ENCODE measurements at places on chromosomes 16 and 17. TPM values are rescaled to one million over a fixed set of nuclear protein-coding genes. Genes with fewer than 3 reads are reported as not detected.

DNA sequence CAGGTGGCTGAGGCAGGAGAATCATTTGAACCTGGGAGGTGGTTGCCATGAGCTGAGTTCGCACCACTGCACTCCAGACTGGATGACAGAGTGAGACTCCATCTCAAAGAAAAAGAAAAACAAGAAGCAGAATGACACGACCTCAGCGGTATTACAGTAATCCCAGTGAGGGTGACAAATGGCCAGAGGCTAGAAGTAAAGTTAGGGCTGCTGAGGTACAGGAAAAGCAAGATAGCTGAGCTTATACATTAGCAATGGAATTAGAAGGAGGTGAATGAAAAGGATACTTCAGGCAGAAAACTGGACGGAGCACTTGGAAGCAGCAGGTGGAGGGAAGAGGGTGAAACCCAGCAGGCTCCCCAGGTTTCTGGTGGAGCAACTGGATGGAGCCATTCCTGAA is 26.1 kb upstream of the AMZ2 start:
- no peak for DNase-seq

DNA sequence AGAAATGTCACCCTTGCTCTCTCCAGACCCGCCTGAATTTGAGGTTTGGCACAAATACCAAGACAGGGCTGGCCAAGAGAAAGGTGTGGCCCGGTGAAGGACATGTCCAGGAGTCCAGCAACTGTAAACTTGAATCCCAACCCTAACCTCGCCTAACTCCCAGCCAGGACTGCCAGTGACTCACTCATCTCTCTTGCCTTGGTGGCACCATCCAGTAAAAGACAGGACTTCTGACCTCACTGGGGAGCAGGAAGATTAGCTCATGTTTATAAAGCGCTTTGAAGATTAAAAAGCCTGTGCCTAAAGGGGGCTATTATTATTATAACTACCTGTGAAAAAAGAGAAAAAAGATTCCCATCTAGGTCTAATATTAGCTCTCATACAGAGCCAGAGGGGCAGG is 335.3 kb downstream of the SOX9 start:
- no peak for DNase-seq

DNA sequence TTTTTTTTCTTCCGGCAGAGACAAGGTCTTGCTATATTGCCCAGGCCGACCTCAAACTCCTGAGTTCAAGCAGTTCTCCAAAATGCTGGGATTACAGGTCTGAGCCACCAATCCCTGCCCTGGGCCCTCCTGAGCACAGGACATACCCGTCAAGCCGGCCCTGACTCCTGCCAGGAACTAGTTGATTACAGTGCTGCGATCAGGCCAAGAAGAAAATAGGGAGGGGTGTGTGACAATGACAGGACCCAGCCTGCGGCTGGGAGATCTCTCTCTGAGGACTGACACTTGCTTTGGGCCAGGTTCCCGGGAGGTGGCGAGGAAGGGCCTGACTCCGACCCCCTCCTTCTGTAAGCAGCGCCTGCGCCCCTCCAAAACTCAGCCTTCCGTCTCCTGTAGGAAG is 276.6 kb downstream of the MRTFB start:
- DNase-seq, result no peak

DNA sequence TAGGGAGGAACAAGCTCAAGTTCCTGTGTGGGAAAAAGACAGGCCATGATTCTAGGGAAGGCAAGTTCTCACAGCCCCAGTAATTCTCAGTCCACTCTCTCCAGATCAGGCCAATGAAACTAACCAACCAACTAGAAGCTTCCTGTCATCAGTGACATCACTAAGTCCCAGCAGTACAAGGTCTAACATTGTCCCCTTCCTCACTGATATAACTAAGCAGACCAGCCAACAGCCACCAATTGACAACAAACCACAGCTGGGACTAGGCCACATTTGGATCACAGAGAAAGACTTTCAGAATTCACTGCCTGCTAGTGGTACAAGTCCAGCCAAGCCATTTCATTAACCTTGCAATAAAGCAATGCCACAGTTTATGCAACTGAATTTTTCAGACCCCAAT is 94.0 kb downstream of the CACNG1 start:
- DNase-seq, result no peak

GRCh38 chr16:86764551-86764950 is 186.2 kb downstream of the FOXL1 start:
- DNase-seq, result no peak

DNA sequence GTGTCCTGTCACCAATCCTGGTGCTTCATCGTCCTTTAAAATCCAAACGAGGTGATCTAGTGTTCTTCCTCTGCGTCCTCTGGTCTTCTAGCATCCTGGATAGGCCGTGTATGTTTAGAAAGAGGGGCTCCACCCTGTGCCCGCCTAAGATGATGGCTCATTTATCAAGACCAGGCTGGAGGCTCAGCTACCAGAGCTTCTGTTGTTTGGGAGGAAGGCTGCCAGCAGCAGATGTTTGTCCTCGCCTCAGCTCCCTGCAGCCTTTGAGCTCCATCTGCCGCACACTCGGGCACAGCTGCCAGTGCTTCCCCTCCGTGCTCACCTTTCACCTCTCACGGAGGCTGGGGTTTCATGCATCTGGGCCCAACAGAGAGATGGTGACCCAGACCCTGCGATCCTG is 954.7 kb upstream of the RBFOX1 start:
- no peak for DNase-seq

DNA sequence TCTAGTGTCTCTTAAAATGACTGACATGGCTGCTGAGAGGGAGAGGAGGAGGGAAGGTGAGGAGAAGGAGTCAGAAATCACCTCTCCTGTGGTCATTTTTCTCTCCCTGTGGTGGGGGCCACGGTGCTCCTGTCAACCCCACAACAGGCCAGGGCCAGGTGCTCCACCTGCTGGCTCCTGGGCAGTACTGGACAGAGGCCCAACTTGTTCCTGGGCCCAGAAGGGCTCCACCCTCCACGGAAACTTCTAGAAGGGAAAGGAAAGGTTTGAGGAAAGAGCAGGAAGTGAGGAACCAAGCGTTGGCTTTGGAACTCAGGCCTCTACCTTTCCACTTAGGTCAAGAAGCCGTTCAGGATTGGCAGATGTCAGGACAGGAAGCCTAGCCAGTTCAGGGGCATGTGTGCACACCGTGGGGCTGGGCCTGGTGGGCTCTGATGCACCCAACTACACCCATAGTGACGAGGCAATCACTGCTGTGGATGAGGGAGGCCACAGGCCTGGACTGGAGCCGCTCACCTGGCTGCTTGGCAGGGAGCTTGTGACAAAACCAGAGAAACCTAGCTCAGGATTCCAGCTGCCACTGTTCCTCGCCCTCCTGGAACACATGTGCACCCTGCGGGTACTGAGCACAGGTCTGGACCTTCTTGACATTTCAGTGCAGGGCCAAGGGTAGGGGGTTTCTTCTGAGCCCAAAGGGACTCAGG is 36.1 kb downstream of the WNT3 start:
- no peak for DNase-seq

DNA sequence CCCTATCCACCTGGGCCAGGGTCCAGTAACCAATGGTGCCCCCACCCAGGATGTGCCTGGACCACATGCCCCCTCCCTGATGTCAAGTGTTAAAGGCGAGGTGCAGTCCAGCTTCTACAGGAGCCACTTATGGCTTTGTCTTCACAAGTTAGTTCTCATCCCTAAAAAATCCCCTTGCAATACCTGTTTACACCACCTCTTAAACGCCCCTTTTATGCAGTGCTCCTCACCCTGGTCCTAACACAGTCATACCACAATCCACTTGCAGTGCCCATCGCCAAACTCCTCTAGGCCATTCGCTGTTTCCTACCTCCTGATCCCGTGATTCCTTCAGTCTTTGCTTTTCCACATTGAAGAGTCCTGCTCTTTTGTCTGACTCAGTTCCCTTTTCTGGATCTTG is 7.1 kb downstream of the GLYR1 start:
- DNase-seq, result no peak

DNA sequence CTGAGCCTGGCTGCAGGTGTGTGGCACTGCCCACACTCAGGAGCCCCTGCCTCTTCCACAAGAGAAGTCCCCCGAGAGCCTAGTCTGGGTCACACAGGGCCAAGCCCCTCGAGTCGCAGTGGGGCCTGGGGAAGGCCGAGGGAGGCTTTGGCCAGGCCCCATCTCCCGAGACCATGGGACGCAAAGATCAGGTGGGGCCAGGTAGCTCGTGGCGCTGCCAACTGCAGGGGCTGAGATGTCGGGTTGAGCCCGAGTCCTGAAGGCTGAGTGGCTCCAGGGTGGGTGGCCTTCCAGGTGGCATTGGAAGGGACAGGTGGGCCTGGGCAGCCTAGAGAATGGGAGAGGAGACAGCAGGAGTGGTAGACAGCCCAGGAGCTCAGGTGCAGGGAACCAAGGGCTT is 6.3 kb downstream of the TRAF7 start:
- DNase-seq, result no peak

- DNase-seq, result no peak
Observed at GRCh38 chr16:73615071-73615940, 567.4 kb upstream of the ZFHX3 start.

- DNase-seq, result peak; percentile 41
Observed at GRCh38 chr17:68290268-68290954, 516 bp downstream of the SLC16A6 start.

DNA sequence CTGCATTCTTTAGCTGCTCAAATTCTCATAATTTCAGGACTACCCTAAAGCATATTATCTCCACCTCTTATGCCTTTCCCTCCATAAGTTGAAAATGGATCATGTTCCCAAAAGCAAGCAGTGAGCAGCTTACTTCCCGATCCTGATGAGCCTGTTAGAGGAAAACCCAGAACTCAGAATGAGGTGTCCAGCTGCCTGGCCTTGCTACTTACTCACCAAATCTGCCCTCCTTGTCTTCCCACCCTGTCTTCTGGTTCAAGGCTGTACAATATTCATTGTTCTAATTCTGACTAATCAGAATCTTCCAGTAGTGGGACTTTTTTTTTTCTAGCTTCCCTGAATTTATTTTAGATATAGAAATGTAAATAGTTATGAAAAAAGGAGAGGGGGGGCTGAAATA is 10.8 kb downstream of the LYRM1 start:
- no peak for DNase-seq

DNA sequence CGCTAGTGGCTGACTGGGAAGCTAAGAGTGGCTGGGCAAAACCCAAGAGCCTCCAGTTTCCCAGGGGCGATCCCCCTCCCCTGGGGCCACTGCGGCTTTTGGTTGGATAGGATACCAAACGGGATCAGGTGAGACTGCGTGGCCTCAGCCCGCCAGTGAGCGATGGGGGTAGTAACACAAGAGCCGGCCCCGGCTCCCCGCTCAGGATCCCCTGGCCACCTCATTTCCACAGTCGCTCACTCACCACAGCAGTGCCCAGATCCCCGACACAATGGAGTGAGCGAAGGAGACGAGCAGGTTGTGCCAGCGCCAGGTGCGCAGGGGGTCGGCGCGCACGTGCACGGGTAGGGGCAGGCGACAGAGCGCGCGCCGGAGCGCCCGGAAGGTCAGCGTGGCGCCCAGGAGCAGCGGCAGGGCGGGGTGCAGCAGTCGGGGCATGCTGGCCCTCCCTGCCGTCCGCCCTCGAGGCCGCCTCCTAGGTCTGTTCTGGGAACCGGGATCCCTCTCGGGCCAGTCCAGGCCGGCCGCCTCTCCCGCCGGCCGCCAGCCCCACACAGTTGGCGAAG is 290 bp downstream of the TLCD1 start:
- peak; percentile 74 for DNase-seq

DNA sequence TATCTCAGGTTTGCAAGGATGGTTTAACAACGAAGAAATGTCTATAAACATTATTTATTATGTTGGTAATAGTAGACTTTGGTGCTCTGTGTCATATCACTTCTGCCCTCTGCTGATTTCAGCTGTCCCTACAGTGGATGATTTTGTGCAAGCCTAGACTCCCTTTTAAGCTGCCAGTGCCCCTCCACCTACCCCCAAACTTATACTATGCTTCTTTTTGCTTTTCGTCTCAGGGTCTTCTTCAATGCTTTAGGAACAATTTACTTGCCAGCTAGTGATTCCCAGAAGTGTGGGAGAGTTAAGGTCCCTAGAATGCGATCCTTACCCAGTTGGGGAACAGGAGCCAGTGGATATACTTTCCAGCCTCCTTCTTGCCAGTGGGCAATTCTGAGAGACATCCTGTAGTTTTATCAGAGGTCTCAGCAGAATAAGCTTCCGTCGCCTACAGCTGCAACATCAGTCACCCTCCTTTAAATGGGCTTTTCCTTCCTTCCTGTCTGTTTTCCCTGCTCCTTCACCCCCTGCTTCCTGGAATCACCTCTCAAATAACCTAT is 4.1 kb downstream of the ICAM2 start:
- DNase-seq, result no peak

GRCh38 chr17:49247944-49248343 is 17.4 kb upstream of the PHOSPHO1 start:
- no peak for DNase-seq

- DNase-seq, result no peak
Observed at GRCh38 chr17:47210779-47211178, 1.6 kb downstream of the MYL4 start.

DNA sequence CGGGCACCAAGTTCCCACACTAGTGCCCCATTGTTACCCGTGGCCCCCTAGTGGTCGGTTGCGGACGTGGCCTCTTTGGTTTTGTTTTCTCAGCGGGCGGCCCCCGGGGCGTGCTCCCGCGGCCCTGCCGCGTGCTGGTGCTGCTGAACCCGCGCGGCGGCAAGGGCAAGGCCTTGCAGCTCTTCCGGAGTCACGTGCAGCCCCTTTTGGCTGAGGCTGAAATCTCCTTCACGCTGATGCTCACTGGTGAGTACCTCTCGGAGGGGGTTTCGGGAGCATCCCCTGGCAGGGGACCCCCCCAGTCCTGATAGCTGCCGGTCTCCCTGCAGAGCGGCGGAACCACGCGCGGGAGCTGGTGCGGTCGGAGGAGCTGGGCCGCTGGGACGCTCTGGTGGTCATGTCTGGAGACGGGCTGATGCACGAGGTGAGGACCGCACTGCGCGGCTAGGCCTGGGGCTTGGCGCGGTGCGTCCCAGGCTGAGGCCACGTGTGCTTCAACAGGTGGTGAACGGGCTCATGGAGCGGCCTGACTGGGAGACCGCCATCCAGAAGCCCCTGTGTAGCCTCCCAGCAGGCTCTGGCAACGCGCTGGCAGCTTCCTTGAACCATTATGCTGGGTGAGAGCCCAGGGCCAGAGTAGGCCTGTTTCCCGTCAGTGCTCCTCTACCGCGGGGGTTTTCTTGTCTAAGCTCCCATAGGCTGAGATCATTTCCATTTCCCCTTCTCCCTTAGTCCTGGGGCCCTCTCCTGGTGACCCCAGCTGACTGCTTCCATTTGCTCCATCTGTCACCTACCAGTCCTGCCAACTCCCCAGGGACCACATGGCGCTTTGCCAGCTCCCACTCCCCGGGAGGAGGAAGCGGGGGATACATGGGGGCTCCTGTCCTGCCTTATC is 1.7 kb downstream of the SPHK1 start:
- DNase-seq, result peak; percentile 83

- DNase-seq, result no peak
Observed at GRCh38 chr16:70480127-70481105, 26.0 kb downstream of the FCSK start.

GRCh38 chr17:47066095-47066494 is 87.0 kb upstream of the RPRML start:
- DNase-seq, result no peak

- no peak for DNase-seq
Observed at GRCh38 chr16:24349320-24349719, 93.2 kb downstream of the CACNG3 start.

GRCh38 chr16:129075-129474 is 9.4 kb downstream of the NPRL3 start:
- DNase-seq, result no peak

Gene DCTN5
- total RNA-seq, result 77.5 TPM

Gene UBE2G1
- total RNA-seq, result 84.1 TPM

Gene TRPV2
- 2.1 TPM for total RNA-seq

Gene KLHL10
- not detected for total RNA-seq

Gene DCTPP1
- total RNA-seq, result 31.8 TPM

Gene CDK3
- total RNA-seq, result 36.5 TPM

Gene CCL4
- total RNA-seq, result not detected
